ENCODE measurements at places on chromosomes 6 and 20.

GRCh38 chr20:2133318-2134183, 31.9 kb downstream of the STK35 start:
- peak; percentile 36 for DNase-seq

DNA sequence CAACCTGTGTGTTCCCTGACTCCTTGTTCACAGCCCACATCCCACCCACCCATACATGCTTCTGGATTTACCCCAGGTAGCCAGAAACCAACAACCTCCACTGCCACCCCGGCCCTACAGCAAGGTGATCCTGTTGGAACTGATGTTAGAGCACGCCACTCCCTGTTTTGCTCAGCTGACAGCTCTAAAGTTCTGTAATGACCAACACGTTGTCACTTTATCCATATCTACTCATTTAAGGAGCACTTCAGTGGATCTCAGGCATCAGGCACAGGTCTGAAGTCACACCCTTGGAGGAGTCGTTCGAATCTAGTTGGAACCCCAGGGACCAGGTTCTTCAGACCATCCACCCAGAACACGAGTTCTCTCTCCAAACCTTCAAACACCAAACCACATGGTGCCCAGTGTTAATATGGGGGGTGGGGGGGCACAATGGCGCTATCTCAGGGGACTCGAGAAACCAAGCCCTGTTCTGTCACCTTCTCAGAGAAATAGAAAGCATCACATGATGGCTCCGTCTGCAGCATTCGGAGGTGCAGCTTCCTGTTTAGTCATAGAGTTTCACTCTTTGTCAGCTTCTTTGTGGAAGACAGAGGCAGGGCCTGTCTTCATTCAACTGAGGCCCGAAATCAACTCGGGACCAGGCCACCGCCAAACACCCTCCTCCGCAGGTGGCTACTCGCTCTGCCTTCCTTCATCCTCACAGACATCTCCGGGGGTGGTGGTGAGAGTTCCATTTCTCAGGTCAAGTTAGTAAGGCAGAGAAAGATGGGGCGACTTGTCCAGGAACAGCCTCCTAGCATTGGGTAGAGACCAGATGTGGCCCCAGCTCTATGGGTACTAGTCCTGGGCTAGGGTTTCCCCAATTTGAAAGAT, 142.2 kb downstream of the NFATC2 start:
- DNase-seq = no peak

DNA sequence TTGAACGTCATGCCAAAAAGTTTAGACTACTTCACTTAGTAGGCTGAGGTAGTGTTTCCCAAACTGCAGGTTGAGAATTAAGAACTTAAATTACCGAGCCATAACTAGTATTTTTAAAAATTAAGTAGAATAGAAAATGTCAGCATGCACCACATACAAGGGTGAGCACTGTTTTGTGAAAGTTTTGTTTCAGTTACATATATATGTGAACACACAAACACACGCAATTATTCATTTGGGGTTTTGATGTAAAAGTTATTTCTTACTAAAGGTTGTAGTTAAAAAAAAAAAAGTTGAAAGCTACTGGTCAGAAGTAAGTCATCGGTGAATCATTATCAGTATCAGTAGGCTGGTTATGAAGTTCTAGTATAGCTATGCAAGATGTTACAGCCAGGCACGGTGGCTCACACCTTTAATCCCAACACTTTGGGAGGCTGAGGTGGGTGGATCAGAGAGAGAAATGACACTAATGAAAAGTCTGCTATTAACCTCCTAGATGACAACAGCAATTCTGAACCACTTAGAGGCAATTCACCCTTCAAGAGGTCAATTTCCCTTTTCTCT, 24.1 kb downstream of the FASTKD5 start:
- no peak for DNase-seq

GRCh38 chr20:34312024-34312460, 8.9 kb upstream of the AHCY start:
- DNase-seq = peak; percentile 28

GRCh38 chr6:151004383-151005024, 139.0 kb downstream of the MTHFD1L start:
- DNase-seq = peak; percentile 47

- DNase-seq = peak; percentile 99
Observed at GRCh38 chr6:31971993-31972708, at the start of gene DXO. Gene DXO (minus strand): TSS chr6:31972138. CDS start chr6:31971675, 463 bp downstream.

- peak; percentile 80 for DNase-seq
Observed at GRCh38 chr20:62929051-62929538, 2.8 kb upstream of the DIDO1 start.

GRCh38 chr6:155638200-155638599, 182.6 kb upstream of the NOX3 start:
- DNase-seq = no peak

- peak; percentile 33 for DNase-seq
Observed at GRCh38 chr6:10314163-10314955, 100.5 kb downstream of the TFAP2A start.

GRCh38 chr20:5000263-5001173, 792 bp downstream of the SLC23A2 start:
- no peak for DNase-seq

DNA sequence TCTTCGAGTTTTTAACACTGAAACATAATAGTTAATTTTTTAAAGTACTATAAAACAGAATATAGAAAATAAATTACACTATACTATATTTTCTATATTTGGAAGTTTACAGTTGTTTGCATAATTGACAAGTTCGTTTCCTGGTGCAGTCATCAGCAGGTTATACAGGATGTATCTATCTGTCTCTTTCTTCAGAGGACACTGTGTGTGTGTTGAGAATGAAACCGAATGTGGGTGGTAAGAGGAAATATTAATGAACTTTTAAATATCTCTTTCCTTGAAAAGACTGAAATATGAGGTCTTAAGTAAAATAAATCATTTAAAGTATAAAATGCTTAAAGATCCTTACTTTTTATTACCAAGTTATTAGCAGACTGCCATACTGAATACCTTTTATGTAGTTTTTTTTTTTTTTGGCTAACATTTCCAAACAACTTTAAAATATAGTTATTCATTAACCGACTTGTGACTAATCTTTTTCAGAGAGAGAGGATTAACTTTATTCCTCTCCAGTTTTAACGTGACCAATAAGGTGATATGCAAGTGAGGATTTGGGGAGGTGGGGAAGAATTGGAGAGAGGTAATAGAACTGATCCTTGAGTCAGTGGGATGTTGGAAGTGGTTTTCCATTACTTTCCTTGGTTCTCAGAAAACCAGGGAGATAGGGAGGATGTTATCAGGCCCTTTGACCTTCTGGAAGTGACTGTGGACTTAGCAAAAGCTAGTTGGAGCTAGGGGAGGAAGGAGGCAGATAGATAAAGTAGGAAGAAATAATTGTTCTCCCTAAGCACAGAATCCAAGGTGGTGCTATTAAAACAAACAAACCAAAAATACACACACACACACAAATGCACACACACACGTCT, 380.0 kb upstream of the FLRT3 start:
- no peak for DNase-seq

DNA sequence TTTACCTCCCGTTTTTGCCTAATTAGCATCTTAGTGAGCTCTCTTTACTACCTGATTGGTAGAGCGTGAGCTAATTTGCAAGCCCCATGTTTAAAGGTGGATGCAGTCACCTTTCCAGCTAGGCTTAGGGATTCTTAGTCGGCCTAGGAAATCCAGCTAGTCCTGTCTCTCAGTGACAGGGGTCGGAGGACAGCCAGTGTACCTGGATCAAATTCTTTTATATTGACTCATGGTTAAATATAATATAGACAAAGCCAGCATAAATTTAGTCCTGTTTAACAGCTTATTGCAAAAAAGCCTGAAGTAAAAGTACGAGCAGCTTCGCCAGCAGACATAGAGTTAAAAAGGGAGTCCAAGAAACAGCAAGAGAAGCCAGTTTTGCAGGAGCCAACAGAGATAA, 12.2 kb upstream of the GSTA3 start:
- DNase-seq = no peak

GRCh38 chr6:17381424-17382147, 11.8 kb upstream of the CAP2 start:
- peak; percentile 8 for DNase-seq

DNA sequence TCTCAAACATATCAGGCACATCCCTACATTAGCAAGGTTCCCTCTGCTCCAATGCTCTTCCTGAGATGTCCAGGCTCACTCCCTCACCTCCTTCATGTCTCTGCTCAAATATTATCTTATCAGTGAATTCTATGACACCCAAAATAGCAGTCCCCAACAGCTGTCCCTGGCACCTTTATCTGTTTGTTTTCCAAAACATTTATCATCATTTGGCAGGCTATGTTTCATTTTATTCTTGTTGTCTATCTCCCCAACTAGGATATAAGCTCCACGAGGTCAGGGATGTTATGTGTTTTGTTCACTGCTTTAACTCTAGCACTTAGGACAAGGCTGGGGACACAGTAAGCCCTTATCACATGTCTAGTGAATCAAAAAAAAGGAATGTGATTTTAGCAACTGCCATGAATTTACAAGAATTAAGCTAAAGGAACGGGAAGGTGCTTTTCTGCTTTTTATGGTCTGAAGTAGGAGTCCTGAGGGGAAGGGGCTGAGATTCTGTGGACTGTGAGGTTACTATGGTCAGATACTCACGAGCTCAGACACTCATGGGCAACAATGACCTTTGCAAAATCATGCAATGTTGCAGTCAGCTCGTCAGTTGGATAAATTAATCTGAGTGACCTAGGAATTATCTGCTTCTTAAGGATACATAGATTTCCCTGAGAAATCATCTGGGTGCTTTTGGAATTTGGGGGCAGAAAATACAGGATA, 1.9 kb upstream of the IL22RA2 start:
- DNase-seq = no peak

DNA sequence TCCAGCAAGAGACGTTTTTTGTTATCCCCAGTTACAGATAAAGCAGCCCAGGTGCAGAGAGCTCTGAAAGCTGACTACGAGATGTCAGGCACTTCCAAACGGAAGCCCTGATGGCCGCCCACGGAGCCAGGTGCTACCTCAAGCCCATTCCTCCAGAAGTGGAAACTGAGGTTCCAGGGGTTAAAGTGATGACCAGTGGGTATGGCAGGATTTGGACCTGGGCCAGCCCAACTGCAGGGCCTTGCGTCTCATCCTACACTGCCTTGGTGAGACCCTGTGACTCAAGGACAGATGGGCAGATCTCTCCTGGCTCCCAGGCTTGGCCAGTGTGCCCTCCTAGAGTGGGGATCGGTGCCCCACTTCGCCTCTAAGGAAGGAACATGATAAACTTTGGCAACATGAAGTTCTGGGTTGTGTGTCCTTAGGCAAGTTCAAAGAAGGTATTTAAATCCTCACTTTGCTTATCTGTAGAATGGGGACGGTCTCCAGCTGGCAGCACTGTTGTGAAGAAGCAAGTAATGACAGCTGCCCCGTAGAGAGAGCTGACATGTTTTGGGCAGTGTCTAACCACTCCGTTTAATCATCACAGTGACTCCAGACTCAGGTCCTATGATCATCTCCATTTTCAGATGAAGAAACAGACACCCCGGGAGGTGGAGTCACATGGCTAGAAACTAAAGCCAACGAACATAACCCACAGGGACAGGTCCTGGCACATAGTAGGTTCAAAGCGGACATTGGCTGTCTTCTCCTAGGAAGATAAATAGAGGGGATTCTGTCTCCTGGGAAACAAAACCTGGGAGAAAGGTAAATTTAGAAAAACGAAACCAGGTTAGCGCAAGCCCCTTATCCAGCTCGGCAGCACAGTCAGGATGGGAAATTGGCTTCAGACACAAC, 34.4 kb upstream of the CDH22 start:
- no peak for DNase-seq

GRCh38 chr6:9711365-9711764, 703.5 kb downstream of the TFAP2A start:
- no peak for DNase-seq

DNA sequence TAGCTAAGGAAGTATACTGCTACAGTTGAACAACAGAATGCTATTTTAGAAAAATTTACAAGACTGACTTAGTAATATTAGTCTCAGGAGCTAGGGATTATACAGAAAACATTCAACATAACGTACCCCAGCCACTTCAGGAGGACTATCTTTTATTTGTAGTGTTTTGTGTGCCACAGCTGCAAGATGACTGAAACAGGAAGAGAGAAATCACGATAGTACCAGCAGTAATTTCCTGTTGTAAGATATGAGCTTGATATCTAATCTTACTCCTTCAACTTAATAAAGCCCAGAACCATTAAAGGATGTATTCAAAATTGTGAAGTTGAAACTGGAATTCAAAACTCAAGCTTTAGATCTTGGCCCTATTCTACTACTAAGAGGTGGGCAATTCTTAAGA, 42.1 kb downstream of the SLC35A1 start:
- no peak for DNase-seq

DNA sequence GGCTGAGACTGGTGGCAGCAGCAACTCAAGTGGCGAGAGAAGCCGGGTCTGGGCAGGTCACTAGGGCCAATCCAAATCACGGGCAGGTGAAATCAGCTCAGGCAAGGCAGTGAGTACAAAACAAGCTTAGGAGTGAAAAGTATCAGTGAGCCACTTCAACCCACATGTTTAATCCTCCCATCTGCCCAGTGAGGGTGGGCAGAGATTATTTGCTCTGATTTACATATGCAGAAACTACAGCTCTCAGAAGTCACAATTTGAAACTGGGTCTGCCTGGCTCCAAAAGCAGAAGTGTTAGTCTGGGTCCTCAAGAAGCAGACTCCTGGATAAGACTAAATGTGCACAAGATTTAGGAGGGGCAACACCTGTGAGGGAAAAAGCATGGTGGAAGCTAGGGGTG, 173.7 kb upstream of the LRFN2 start:
- no peak for DNase-seq

GRCh38 chr6:150666071-150666470, 66.4 kb downstream of the PLEKHG1 start:
- DNase-seq = no peak

GRCh38 chr6:149164199-149164750, 153.2 kb upstream of the TAB2 start:
- DNase-seq = no peak

DNA sequence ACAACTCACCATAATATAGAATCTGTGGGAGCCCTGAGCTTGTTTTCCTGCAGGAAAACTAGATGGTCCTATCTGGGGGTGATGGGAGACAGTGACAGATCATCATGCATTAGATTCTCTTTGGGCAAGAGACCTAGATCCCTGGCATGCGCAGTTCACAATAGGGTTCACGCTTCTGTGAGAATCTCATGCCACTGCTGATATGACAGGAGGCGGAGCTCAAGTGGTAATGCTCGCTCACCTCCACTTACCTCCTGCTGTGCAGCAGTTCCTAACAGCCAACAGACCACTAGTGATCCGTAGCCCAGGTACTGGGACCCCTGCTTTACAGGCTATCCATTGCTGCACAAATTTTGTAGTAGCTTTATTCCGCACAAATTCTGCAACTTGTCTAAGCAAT, 84.5 kb downstream of the HIVEP2 start:
- no peak for DNase-seq

GRCh38 chr20:16709017-16709416, 20.8 kb upstream of the SNRPB2 start:
- DNase-seq = no peak

DNA sequence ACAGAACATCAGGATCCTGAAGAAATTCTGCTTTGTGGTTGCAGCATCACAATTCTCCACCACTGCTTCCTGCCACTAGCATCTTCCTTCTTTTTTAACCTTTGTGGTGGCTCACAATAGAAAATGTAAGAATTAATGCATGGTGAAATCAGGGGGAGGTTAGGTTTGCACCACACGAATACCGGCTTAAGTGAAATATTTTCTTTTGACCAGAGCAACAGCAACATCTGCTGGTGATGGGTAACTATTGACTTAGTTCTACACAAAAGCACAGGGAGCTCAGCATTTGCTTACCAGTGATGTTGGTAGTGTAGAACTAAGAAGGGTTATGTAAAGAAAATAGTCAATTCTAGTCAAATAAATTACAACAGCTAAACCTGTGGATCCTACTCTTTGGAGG, 280.5 kb downstream of the SYNE1 start:
- DNase-seq = no peak

GRCh38 chr6:71197267-71197666, 91.3 kb upstream of the OGFRL1 start:
- peak; percentile 73 for DNase-seq

Measured in umbilical cord (tissue), 2 donors.